ENCODE measurements at places on chromosomes 3 and 15.
A peak's percentile ranks its signal among the peaks of the same experiment; 100 is the strongest.

DNA sequence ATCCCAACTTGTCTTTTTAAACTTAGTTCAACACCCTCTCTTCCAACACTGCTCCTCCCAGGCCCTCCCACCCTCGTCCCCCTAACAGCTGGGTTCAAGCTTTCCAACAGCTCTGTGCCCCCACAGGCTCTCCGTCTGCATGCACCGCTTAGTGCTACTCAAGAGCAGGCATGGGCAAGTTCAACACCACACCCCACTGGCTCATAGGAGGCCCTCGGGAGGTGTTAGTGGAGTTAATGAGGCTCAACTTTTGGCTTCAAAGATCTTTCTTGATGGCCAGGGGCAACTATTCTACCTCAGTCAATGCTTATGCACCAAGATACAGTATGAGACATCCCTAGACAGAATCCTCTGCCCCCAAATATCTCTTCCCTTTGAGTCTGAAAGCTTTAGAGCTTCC is 114.4 kb downstream of the ANP32A start:
- no peak for DNase-seq

GRCh38 chr3:62622553-62623174 is 249.3 kb upstream of the FEZF2 start:
- peak; percentile 43 for DNase-seq

GRCh38 chr3:47113669-47114365 is 50.1 kb downstream of the SETD2 start:
- no peak for DNase-seq

- DNase-seq, result no peak
These were observed 320.4 kb upstream of the PROK2 start for GRCh38 chr3:72105306-72105705.

DNA sequence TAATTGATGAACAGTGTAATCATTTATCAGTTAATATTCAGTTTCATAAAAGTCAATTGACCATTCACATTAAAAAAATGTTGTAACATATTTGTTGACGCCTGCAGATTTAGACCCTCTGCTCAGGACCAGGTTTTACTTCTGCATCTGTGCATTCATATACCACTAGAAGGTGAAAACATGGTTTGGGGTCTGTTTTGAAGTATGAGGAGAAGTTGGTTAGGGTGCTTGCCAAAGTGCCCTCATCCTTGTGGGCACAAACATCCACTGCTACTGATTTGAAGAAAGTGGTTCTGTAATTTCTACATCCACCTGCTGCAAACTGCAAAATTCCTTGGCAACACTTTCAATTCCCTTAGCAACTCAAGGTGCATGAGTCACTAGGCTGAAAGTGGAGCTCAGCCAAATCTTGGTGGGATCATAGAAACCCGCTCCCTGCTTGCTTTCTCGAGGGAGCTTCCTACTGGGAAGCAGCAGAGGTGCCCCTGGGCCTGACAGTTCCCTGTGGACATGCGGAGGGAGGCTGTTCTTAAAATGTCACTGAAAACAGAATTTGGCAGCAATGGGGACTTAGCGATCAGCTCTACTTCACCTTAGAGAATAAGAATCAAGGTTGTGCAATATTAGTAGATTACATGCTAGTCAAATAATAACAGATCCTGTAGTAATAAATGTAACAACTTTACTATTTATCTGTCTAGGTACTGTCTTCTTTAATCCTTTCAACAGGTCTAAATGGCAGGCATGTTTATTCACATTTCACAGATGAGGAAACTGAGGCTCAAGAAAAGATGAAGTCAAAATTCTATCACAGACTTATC is 301.0 kb upstream of the TBL1XR1 start:
- no peak for DNase-seq

GRCh38 chr3:58585005-58585786 is 8.0 kb upstream of the FAM107A start:
- peak; percentile 36 for DNase-seq

GRCh38 chr3:46406788-46407611 is at the start of the genes CCR5AS and CCRL2:
Gene CCR5AS (minus strand): TSS chr3:46407066.
Gene CCRL2 (plus strand): TSS chr3:46407259. CDS start chr3:46408080, 821 bp downstream.
- DNase-seq, result peak; percentile 32

All from smooth muscle cell of the brain vasculature (primary cell).